SK-N-SH (cell line): ENCODE measurements at places on chromosomes 3 and 15.

DNA sequence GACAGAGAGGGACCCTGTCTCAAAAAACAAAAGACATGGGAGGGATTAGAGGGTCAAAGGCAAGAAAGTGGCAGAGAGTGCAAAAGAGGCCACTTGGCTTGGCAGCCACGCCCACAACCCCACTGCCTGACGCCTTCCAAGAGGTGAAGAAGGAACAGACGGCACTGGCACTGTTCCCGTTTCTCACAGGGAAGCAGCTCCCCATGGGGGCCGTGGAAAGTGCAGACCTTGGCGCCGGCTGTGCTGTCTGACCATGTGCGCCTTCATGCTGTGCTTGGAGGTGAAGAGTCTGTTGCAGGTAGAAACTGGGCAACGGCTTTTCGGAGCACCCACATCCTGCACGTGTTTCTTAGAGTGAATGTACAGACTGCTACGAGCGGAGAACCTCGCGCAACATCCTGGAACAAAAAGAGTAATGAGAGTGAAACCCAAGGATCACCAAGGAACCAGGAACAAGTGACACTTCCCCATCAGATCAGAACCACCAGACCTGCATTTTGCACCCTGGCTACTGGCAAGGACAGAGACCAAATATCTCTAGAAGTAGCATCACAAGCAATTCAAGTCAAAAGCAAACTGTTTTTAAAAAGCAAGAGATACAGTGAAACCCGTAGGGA, 9.7 kb downstream of the ZXDC start:
- DNase-seq = no peak

DNA sequence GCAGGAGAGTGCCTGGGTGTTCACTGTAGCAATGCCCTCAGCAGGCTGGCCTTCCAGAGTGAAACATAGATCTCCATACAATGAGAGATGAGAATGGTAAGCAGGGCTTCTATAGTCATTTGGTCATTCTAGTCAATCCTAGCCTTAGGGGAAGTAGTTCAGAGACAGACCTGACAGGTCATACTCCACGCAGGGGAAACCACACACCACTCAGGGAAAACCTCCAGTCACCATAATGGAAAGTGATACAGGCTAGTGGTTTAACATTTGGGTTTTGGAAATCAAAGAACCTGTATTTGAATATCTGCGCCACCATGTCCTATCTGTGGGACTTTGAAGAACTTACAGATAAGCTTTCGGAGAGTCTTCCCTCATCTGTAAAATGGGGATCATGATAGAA, 425.7 kb upstream of the PPP2R3A start:
- DNase-seq = no peak

DNA sequence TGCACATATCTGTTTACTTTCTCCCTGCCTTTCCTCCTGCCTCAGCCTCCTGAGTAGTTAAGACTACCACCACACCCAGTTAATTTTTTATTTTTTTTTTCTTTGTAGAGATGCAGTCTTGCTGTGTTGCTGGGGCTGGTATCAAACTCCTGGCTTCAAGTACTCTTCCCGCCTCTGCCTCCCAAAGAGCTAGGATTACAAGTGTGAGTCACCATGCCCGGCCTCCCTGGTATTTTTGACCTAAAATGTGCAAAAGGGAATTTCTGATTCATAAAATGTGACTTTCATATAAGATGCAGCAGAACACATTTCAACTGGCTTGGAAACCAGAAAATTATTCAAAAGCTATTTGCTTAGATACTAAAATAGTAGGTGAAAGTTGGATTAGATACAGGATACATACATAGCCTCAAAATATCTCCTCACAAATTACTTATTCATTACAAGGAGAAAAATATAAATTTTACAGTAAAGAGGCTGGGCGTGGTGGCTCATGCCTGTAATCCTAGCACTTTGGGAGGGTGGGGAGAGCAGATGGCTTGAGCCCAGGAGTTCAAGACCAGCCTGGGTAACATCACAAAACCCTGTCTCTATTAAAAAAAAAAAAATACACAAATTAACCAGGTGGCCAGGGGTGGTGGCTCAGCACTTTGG, 32.0 kb downstream of the MAP4 start:
- no peak for DNase-seq

DNA sequence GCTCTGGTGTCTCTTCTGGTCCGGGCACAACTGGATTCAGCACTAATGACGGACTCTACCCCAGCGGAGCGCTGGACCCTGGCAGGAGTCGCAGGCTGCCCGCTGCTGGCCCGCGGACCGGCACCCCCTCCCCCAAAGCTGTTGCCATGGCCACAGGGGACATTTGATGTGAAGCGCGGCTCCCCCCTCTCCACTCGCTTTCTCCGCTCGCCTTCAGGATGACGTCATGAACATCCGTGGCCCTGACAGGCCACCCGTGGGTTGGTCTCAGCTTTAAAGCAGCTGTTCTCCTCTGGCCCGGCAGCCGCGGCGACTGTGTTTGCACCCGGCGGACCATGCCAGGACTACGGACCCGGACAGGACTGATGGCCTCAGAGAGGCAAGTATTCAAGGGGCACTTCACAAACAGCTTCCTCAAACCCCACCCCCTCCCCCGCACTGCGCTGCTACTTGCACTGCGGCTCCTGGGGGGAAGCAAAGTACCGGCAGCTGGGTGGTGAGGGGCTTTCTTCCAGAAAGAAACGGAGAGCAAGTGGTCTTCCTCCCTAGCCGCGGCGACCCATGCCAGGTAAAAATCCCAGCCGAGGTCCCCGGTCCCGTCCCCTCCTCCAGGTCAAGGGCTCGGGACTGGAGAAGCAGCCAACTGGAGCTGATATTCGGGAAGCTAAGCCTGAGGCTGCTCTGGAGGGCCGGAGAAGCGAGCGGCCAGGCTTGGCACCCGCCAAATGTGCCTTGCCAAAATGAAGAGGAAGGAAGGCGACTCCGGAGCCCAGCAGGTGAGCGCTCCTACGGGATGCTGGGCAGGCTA, 16.6 kb upstream of the AEN start:
- DNase-seq = peak; percentile 73

DNA sequence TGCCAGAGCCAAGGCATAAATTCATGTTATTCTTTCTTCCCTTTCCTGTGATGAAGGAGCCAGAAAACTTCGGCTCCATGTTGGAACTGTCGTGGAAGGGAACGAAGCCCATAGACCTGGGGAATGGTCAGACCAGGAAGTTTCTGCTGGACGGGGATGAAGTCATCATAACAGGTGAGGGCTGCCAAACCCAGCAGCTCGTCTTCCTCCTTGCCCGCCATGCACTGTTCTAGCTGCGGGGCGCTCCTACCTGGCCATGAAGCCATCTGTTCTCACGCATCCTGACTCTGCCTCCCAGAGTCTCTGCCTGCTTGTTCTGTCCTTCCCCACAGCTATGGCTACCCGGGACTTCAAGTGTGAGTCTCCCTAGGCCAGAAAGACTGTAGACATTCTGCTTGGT, 28.2 kb downstream of the FAH start:
- DNase-seq = no peak

GRCh38 chr3:23762214-23762613, 43.5 kb upstream of the UBE2E1 start:
- DNase-seq = peak; percentile 36

DNA sequence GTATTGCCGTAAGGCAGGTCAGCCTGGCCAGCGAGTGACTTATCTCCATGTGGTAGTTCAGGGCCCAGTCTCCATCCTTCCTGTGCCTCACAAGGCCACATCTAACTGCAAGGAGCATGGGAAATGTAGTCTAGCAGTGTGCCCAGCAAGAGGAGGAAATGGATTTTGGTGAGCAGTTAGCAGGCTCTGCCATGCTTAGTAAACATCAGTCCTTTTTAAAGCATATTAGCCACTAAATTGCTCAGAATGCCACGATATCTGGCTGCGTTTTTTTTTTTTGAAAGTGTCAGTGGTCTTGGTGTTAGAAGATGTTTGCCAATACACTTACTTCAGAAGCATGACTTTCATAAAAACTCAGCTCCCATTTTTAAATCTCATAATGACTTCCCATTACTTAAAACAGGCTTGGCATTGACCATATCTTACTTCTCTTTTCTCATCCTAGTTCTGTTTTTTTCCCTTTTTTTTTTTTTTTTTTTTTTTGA, 470.2 kb upstream of the TPRG1 start:
- DNase-seq = no peak

GRCh38 chr15:73598530-73599160, 34.5 kb downstream of the NPTN start:
- DNase-seq = no peak

DNA sequence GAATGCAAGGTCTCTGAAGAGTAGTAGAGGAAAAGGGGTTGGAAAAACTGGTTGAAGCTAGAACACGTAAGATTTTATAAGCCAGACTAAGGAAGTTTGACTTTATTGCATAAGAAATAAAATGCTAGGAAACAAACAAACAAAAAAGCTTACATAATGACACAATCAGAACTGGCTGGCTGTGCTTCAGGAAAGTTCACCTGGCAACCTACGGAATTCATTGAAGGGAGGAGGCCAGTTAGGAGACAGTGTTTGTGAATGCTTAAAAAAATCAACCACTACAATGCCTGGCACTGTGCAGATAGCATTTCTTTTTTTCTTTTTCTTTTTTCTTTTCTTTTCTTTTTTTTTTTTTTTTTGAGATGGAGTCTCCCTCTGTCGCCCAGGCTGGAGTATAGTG, 1.9 kb upstream of the ICE2 start:
- no peak for DNase-seq

DNA sequence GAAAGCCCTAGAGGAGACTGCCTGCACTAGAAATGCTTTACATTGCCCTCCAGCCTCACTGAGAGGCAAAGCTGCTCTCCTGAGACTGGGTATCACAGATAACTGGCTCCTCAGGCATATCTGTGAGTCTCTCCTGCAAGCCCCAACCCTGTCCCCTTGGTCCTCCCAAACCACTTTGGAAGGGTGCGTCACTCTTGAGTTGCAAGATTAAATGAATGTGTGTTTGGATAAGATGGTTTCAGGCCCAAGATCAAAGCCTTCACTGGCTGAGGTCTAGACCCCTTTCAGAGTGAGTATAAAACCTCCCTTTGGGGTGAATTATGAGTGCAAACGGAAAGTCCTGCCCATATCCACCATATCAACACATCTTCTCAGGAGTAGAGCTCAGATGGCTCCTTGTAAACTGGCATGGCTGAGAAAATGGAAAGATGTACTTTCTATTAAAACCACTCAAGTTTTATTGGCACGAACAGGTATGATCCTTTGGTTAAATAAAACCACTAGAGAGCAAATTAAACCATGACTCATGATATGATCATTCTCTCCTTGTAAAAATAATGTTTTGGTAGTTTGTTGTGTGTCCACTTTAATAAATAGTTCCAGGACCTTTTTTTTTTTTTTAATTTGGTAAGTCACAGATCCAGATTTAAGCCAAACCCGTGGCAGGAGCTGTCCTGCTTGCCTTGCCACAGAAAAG, 164.0 kb downstream of the CHST2 start:
- DNase-seq = no peak

DNA sequence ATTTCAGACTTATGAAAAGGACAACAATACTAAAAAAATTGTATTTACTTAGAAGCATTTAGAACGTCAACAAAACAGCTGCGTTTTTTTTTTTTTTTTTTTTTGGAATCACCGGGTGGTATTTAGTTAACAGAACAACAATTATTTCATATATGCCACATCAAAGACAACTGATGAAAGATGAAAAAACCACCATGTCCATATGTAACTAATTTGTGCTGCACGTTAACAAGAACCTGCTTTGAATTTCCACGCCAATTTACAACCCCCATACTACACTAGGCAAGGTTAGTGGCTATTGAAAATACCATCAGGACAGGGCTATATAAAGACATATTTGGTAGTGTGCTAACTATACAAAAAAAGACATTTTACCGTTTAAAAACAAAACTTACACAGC, 189.3 kb upstream of the ROBO1 start:
- DNase-seq = no peak

GRCh38 chr3:55698831-55699230, 211.7 kb upstream of the WNT5A start:
- no peak for DNase-seq

- no peak for DNase-seq
Measured at GRCh38 chr15:101099183-101099582, 152.7 kb downstream of the CHSY1 start.

- peak; percentile 65 for DNase-seq
Measured at GRCh38 chr15:101276501-101277037, 716 bp downstream of the SELENOS start.

DNA sequence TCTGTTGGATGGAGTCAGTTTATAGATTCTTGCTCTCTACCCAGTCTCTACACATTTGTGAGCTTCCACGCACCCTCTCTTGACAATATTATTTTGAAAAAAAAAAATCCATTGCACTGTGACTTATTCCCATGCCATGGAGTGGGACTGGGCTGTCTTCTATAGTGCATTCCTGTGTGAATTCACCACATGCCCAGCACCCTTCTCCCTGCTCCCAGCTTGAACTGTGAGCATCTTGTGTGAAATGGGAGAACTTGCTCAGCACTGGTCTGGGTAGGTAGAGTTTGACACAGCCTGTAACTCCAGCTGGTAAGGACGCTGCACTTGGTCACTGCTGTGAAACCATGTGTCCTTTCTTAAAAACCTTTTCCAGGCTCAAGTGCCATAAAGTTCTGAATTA, 91.9 kb downstream of the ARNT2 start:
- DNase-seq = no peak

DNA sequence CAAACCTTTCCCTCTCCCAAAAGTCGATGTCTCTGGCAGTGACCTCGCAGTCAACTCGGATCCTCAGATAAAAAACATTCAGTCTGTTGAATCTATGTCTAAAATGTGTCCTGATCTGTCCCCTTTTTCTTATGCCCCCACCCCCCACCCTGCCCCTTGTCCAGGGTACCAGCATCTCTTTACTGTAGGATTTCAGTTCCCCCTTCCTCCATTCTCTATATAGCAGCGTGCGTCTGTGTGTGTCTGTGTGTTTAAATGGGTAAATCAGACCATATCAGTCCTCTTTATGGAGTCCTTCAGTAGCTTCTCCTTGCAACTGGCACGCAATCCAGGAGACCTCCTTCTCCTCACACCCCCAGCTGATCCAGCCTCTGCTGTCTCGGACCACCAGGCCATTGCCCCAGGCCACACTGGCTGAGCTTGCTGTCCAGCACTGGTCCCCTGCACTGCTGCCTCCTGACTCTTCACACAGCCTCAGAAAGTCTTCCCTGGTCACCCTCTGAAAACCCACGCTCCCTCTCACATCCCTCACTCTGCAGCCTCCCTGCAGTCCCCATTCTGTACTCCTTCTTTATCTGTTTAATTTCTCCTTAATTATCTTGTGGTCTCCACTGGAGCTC, 1.5 kb downstream of the LRRK1 start:
- DNase-seq = no peak

- no peak for DNase-seq
Measured at GRCh38 chr3:31220431-31220830, 312.3 kb upstream of the STT3B start.

DNA sequence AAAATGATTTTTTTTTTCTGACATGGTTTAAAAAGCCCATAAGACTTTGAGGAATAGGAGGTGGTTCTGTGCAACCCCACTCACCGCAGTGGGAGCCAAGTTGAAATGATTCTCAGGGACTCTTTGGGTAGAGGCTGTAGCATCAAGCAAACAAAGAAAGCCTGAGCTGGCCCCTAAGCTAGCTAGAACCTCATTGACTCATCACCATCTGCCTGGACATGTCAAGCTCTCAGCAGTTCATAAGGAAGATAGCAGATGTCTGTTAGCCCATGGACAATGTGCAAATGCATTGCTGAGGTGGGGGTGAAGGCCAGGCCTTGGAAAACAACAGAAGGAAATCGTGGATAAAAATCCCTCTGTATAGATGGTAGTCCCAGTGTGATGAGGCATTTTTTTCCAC, 234.8 kb downstream of the NR2F2 start:
- no peak for DNase-seq
